ENCODE measurements at places on chromosomes 16 and 17.

DNA sequence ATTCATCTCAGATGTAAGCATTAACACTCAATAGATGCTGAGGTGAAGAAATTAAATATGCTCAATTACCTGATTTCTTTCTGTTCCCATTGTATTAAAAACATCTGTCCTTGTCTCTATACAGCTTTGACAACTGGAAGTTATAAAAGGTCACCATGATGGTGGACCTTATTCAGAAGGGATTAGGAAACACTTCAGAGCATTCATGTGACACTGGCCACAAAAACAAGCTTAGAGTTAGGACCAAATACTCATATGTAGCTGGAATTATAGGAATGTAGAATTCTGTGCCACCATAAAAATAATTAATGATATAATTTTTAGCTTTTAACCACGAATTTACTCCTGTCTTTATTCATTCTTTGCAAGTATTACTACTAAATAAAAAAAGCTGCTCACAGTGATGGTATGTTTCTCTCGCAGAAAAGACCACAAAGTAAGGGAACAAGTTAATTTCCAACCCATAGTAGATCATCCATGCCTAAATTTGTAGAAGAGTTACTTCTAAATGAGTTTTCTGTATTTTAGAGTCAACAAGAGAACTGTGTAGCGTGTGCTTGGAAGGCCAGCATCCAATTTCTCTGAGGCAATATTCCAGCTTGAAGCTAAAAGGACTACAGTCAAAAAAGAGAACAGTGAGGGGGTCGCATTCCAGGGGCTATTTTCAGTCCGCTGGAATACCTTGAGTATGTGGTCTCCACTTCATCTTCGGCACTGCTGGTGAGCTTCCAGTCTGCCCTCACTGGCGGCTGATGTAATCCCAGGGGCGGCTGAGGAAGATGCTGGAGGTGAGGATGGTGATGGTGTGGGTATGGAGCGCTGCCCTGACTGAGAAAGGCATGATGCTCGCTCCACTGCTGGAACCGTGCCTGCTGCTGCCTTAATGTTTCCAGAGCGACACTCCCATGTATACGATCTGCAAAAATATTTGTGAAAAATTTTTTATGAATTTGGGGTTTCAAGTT is 63.7 kb downstream of the CACNG1 start:
- DNase-seq, result no peak

- DNase-seq, result no peak
Observed at GRCh38 chr16:9148374-9149015, 57.1 kb downstream of the HAPSTR1 start.

GRCh38 chr17:71149607-71150006 is 971.2 kb upstream of the SOX9 start:
- no peak for DNase-seq

GRCh38 chr16:57976331-57976796 is 5.4 kb upstream of the CNGB1 start:
- DNase-seq, result no peak

GRCh38 chr16:67100569-67101310 is 9.0 kb upstream of the PHAF1 start:
- no peak for DNase-seq

DNA sequence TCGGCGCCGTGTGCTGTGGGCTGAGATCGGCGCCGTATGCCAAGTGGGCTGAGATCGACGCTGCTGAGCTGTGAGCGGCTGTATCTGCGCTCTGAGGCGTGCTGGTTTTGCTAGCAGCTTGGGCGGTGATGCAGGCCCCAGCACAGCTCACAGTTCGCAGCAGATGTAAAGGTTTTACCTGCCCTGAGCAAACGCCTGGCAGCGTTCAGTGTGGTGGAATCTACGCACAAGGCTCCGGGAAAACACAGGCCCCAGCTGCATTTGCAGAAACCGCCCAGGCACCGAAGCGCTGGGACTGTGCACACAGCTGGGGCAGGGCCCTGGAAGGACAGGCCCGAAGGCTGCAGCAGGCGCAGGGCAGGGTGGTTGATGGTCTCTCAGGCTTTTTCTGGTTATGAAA is 8.0 kb upstream of the ZNF469 start:
- DNase-seq, result no peak

DNA sequence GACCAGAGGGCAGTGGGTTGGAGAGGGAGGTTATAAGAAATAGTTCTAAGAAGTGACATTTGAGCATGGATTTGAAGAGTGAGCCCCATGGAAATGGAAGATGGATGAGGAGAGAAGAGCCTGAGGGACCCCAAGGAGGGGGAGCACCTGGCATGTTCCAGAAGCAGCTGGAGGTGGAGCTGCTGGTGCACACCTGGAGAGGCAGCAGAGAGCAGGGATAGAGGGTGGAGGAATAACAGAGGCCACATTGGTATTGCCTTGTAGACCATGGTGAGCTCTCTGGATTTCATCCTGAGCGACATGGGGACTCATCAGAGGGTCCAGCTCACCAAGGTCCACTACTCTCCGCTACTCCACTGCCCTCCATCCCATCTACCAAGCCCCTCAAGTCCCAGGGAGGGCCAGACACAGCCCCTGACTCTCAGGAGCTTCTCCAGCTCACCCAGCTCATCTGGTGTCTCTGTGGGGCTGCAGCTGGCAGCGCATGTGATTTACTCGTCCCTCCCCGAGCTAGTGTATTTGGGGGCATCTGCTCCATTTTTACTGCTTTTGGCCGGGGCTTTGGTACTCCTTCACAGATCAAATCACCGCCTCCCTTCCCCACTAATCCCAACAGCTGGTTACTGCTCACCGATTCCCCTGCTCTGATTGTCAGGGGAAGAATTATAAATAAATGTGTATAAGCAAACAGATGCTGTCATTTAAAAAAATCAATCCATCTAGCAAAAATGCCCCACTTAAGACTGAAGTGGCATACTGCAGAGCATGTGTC is 22.1 kb upstream of the KDM8 start:
- DNase-seq, result no peak

DNA sequence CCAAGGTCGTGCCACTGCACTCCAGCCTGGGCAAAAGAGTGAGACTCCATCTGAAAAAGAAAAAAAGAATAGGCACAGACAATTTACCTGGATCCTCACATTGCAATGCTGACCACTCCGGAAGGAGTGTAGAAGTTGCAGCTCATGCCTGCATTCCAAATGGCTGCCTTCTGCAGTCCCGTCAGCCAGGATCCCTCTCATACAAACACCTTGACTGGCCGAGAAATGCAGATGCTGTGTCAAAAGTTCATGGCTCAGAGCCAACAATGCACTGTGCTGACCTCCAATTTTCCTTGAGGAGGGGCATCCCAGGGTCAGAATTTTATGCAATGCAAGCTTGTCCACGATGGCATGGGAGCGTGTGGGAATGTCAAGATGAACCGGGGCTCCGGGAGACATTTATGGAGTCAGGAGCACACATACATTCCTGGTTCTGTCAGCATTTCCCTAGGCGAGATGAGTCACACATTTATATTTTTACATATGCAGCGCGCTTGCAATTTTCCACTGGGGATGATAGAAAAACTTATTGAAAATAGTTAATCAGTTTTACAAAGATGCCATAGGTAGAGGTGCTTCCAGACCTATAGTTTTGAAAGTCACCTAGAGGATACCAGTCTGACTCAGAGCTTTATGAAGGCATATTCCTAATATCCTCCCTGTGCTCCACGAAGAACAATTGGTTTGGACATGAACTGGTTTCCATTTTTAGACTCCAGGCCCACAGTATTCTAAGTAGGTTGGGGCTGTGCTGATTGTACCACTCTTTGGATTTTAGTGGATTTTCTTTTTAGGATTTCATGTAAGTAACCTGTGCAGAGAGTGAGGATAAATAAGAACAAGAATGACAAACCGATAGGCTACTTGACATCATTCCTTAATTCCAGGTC is 614.6 kb downstream of the MAF start:
- no peak for DNase-seq

- no peak for DNase-seq
Observed at GRCh38 chr16:13961099-13961811, 41.3 kb downstream of the ERCC4 start.

GRCh38 chr17:36808180-36808661 is 129.1 kb upstream of the LHX1 start:
- DNase-seq, result no peak

DNA sequence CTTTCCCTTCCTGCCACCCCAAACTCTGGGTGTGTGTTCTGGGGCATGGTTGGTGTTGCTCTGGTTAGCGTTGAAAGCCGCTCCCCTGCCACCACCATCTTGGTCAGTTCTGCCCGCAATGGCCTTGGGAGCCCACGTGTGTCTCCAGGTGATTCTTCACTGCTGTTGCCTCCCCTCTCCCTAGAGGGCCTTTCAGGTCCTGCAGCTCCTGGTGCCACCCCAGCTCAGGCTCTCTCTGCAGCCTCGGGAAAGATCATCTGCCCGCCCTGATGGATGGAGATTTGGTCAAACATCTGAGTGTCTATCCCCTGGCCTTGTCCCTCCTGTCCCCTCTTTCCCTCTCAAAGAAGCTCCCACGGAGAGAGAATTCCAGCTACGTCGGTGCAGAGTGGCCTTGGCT is 241.3 kb downstream of the RBFOX3 start:
- DNase-seq, result no peak

DNA sequence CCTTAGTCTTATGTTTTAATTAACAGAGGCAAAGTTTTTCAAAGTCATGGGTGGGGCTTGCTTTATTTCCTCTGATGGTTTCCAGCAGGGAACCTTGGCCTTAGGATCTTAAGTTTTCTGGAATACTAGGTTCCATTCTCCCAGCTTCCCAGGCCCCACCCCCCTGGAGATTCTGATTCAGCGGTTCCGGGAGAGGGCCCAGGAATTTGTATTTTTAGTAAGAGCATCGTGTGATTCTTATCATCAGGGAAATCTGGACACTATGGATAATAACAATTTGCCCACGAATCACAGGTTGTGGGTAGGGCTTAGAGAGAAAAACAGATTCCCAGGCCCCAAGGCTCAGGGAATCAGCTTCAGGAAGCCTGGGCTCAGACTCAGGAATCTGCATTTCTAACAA is 263.6 kb downstream of the NTN1 start:
- no peak for DNase-seq

DNA sequence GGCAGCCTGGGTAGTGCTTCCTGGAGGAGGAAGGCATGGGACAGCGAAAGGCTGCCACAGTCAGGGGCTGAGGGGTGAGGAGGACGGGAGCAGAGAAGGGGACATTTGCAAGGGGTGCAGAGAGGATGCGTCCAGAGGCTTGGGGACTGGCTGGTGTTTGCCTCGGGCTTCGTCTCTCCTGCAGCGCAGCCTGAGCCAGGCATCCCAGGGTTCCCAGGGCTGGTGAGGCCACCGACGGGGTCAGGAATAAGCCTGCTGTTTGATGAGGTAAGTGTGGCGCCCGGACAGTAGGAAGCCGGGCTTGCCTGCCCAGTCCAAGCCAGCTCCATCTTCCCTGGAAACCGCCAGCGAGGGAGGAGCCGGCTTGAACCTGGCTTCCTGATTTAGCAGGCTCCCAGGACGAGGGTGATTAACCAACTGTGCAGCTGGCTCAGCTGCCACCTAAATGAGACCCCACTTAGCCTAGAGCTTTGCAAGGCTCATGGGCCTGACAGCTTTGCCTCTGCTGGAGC is 47.8 kb downstream of the PITPNM3 start:
- DNase-seq, result no peak

GRCh38 chr16:46711106-46712058 is 21.9 kb downstream of the ORC6 start:
- DNase-seq, result no peak

DNA sequence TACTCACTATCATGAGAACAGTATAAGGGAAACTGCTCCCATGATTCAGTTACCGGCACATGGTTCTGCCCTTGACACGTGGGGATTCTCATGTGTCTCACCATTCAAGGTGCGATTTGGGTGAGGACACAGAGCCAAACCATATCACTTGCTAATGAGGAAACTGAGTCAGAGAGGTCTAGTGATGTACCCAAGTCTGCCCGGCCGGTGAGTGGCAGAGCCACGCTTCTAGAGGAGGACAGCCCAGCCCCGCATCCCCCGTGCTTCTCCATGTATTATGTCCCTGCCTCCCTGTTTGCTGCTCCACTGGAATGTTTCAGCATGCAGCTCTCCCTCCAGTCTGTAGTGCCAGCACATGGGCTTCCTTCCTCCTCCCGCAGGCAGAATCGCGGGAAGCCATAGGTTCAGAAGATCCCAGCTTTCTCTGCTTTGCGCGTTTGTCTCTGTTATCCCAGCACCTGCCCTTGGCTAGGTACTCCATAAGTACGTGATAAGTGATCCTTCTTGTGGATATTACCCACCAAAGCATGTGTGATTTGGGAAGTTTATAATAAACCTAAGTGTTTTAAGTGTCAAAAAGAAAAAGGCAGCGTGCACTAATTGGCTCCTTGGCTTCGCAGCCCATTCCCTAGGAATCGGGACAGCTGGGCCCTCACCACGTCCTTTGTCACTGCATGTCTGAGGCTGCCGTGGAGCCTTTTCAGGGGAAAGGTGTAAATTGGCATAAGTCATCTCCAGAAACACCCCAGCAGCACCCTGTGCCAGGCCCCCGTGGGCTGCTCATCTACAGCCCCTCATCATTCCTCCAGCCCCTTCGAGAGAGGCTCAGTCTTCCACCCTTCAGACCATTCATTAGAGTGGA is 103.8 kb downstream of the CLEC16A start:
- no peak for DNase-seq
